ENCODE measurements at places on chromosomes 4 and X.

DNA sequence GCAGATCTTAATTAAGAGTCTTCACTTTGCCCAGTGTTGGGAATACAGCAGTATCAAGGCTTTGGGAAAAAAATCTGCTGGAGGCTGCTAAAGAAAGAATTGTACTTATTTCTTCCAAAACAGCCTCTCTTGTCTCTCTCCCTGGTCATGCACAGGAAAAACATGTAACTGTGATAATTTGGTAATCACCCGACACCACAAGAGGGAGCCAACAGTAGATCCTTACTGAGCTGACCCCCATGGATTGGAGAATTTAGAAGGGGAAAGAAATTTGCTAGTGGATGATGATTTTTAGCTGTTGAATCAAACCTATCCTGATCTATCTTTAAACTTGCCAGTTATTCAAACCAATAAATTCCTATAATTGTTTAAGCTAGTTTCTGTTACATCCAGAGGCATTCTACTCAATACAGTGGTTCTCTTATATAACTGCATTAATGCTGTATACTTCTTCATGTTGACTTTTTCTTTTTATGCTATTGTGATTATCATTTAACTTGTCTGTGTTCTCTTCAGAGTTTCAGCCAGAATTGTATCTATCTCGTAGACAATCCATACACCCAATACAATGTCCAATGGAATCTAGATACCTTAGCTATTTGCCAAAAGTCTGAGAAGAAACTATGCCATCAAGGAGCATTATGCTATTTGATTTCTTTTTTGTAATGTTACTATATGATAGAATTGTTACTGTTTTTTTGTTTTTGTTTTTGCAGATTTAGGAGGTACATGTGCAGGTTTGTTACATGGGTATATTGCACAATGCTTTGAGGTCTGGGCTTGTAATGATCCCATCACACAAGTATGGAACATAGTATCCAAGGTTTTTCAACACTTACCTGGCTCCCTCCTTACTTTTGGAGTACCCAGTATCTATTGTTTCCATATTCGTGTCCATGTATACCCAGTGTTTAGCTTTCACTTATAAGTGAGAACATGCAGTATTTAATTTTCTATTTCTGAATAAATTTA, 31.3 kb upstream of the ARHGEF38 start:
- peak; percentile 41 for DNase-seq

DNA sequence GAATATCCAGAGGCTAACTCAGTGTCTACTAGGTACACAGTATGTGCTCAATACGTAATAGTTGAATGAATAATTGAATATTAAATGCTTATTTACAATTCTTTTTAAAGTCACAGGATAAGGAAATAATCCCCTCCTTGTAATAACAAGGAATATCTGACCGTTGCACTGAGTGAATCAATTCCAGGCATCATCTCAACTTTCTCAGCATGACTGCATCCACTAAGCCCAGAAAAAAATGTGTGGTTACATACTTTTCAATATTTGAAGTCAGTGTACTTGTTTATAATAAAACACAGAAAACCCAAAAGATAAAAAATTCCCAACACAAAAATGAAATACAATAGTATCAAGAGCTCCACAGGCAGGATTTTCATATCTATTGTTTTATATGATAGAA, 105.4 kb downstream of the TMEM144 start:
- no peak for DNase-seq

DNA sequence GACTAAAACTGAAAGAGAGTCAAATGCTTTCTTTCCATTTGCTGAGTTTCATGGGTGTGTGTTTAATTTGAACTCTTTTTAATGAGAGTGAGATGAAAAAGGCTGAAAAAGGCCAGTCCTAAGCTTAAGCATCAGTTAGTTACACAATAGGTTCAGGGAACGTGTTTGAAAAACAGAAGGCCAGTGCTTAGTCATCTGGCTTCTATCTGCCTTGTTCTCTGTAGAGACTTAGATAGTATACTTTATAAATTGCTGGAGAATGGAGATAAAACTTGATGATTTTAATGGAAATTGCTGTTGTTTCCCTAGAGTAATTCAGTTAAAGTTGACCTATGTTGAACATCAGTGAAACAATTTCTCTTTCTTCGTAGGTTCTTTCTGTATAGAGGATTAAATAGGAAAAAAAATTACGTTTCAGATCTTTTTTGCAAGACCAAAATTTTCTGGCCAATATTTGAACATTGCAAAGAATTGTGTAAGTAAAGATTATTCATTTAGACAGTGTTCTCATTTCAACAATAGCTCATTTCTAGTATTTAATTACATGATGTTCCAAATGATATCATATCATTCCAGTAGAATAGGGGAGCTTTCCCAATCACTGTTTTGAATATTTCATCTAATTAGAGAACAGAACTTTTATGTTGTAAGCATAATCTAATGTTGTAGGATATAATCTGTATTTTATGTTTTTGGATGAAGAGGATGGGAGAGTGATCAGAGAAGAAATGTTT, 1088.8 kb downstream of the ADGRL3 start:
- no peak for DNase-seq

- DNase-seq: no peak
These were observed 32.0 kb downstream of the SMPX start for GRCh38 chrX:21725916-21726315.

- no peak for DNase-seq
These were observed 29.0 kb downstream of the SGMS2 start for GRCh38 chr4:107853444-107854355.

- DNase-seq: no peak
These were observed 149.2 kb upstream of the RAI2 start for GRCh38 chrX:18010253-18010652.

- no peak for DNase-seq
These were observed 20.6 kb downstream of the SCD5 start for GRCh38 chr4:82777857-82778525.

DNA sequence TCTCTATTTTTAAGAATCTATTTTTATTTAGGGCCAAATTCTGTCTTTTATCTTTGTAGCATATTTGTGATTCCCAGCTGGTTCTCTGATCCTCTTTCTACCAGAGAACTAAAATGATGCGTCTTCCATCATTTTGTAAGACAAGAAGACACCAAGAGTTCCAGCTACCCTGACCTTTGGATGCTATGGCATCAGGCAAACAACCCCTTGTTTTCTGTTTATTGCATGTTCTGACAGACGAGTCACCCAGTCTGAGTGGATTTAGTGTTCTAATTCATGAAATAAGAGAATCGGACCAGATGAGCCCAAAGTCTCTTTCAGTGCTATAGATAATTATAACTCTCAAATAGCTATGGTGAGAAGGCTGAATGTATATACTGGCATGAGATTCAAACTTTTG, 69.7 kb downstream of the ZFYVE28 start:
- no peak for DNase-seq

DNA sequence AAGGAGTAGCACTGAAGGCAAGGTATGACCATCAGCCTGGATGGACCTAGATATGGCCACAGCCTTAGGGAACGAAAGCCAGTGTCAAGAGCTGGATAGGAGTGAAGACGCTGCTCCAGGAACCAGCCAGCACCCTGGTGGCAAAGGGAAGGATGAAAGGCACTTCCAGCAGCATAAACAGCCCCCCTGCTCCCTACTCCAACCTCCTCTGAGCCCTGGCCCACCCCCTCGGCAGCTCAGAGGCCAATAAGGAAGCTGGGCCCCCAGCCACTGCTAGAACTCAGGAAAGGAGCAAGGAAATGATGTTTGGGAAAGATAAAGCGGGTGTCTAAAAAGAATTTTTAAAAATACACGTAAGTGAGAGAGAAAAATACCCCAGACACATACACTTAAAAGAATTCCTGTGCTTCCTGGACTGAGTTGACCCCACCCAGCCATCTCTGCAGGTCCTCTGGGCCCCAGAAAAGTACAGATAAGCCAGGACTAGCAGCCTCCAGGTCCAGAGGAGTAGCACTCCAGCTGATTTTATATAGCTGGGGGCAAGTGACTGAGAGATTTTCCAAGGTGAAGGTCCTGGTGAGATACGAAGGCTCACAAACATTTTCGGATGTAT, 170.4 kb downstream of the SHROOM4 start:
- DNase-seq: no peak

GRCh38 chr4:150308824-150309472, 230.7 kb downstream of the DCLK2 start:
- DNase-seq: no peak

- peak; percentile 5 for DNase-seq
These were observed 469.0 kb downstream of the IDS start for GRCh38 chrX:149036086-149036485.

- no peak for DNase-seq
These were observed 56.2 kb downstream of the SPATA18 start for GRCh38 chr4:52107336-52107735.

DNA sequence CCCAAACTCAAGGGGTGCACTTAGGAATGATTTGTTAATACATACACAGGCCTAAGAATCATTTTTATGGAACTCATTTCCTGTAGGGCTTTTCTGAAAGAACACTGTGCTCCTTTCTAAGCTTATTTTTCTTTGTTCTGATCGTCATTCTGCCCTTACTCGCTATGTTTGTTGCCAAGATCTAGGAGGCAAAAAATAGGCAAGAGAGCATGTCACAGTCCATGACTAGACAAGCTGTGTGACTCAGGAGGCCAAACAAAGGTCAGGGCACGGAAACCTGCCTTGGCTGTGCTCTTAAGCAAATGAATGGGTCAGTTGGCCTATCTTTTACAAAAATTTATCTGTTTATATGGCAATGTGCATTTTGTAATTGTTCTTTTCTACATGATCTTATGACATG, 42.5 kb upstream of the C1GALT1C1 start:
- no peak for DNase-seq

DNA sequence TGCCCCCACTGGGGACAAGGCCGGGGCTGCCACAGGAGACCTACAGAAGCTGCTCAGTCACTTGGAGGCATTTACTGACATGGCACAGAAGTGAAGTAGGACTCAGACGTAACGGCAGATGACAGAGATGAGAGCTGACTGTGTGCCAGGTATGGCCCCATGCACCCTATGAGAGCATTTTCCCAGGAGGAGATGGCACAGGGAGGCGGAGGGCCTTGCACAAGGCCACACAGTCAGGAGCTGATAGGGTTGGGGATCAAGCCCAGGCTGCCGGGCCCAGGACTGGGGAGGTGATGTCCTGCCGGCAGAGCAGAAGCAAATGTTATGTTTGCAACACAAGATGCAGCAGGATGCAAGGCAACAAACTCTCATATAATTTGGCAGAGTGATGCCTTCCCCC, 34.1 kb downstream of the NAT8L start:
- no peak for DNase-seq

- no peak for DNase-seq
These were observed 381.0 kb upstream of the BOD1L1 start for GRCh38 chr4:14008494-14008893.

DNA sequence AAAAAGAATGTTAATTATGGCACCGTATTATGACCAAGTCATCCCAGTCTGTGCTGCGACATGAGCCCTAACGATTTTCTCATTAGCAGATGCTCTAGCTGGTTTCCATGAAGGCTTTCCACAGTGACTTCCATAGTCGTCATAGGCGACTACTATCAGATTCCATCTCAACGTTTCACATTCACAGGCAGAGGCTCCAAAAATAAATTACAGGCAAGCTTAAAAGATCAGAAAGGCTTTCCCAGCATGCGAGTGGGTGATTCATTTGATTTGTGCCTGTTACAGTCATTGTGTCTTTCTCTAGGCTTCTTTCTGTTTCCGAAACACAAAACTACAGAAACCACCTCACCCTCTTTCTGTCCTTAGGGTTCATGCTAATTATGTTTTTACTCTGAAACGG, 43.2 kb downstream of the PALLD start:
- no peak for DNase-seq

GRCh38 chr4:77820649-77821561, 1.7 kb upstream of the CNOT6L start:
- DNase-seq: peak; percentile 14

DNA sequence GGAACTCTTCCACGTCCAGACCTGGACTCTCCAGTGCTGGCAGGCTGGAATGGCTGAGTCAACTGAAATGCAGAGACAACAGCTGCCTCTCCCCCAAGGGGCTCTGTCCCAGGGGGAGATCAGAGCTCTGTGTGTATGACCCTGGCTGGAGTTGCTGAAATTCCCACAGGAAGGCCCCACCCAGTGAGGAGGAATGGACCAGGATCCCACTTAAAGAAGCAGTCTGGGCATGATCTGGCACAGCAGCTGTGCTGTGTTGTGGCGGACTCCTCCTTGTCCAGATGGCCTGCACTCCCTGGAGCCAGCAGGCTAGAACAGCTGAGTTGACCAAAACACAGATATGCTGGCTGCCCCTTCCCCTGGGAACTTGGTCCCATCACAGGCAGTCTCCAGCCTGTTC, 25.4 kb downstream of the C4orf17 start:
- DNase-seq: no peak

DNA sequence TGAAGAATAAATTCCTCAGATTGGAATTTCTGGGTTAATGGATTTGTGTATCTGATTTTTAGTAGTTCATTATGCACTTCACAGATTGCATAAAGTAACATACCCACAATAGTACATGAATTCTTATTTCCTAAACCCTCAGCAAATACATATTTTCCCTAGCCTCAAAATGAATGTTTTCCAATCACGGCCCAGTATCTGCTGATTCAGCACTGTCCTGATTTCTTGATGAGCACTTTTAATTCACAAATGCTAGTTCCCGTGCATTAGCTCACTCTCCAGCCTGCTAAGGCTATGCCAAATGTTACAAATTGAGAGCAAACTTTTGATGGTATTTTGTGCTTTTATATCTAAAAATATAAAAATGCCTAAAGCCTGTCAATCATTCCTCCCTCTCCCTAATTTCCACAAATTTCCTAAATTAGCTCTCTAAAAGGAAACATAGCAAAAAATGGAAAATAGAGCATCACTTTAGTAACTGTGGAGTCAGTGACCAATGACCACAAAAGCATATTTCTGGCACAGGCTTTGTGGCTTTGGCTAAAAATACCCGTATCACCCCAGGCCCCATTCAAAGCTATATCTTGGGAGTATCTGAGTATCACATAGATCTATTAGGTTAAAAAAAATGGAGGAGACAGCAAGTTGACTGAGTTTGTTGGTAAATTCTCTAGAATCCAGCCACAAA, 75.5 kb downstream of the NAF1 start:
- DNase-seq: no peak

- no peak for DNase-seq
These were observed 14.6 kb upstream of the SLC25A4 start for GRCh38 chr4:185128272-185129119.

GRCh38 chrX:67546496-67547423, 2.9 kb downstream of the AR start:
- DNase-seq: no peak

GRCh38 chr4:56641494-56642051, 39.5 kb downstream of the HOPX start:
- no peak for DNase-seq
